ENCODE measurements at places on chromosomes 5 and 9.

GRCh38 chr5:131005963-131006684 is 158.9 kb downstream of the HINT1 start:
- no peak for DNase-seq

GRCh38 chr9:16401701-16402100 is 468.8 kb downstream of the BNC2 start:
- no peak for DNase-seq

GRCh38 chr5:134708301-134708700 is 30.0 kb upstream of the CAMLG start:
- no peak for DNase-seq

DNA sequence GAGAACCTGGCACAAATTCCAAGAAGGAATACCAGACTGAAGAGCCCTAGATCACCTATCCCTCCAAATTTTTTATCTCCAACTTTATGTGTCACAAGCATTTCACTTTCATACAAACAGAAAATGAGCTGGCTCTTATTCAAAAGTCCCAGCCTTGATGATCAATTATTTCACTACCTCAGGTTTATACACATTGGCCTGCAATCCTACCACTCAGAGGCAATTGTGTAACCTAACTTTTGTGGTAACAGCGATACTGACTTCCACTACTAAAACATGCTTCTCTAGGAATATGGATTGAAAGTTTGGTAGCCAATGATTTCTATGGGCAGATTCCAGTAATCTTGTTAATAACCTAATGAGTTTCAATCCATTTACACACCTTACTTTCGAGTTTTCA is 10.5 kb downstream of the RNF38 start:
- DNase-seq = no peak

DNA sequence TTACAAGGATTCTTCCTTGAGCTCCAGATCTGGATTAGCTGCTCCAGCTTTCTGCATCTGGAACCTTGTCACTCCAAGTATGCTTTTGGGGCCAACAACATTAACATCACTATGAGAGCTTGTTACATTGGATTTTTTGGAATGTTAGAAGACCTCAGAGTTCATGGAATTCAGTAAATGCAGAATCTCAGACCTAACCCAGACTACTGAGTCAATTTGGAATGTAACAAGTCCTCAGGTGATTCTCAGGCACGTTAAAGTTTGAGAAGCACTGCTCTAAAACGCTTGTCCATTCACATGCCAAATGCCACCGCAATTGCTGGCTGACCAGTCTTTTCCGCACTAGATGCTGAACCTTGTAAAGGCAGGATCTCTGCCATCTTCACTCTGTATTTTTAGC is 251.4 kb upstream of the TRIM32 start:
- no peak for DNase-seq

DNA sequence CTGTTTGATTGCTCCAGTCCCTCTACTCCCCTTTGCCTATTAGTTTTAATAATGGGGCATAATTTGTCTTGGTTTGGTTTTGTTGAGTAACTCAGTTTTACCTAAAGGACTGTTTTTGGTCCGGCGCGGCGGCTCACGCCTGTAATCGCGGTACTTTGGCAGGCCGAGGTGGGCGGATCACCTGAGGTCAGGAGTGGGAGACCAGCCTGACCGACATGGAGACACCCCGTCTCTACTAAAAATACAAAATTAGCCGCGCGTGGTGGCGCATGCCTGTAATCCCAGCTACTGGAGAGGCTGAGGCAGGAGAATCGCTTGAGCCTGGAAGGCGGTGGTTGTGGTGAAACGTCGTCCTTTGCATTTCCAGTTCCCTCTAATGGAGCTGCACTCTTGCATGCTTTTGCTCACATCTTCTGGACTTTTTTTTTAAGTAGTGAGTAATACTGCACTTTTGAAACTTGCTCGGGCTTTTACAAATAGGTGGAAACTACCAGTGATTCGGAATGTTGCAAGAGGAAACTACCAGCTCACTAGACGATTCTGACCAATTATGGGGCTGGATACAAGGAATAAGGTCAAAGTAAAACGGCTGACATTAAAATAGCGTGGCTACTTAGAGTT is 721 bp upstream of the MAML1 start:
- no peak for DNase-seq

DNA sequence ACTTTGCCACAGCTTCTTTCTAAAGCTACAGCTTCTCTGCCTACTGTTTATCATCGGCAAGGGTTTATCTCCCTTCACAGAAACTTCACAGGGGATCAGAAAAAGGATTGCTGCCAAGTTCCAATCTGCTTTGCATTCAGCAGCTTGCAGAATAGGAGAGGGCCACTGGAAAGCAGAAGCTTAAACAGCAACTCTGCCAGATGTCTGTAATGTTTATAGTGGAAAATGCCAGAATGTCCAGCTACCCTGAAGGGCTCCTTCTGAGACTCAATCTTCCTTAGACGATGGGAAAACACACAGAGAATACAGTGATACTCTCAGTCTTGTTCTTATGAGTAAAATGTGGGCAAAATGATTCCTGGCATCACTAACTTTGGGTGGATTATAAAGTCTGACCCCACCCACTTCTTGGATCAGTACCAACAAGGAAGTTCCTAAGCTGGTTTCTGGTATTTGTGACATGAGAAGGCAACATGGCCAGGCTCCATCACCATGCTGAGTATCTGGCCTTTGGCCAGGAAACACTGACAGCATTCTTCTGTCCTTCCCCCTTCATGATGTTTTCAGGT is 19.0 kb downstream of the STOM start:
- DNase-seq = no peak

- no peak for DNase-seq
Observed at GRCh38 chr5:168609806-168610482, 30.8 kb upstream of the PANK3 start.
